Glomerular endothelial cell (primary cell): ENCODE measurements at places on chromosomes 5 and 9. TPM values are rescaled to one million over a fixed set of nuclear protein-coding genes. Genes with fewer than 3 reads are reported as not detected.

ZCCHC9 gene
- total RNA-seq: 15.0 and 16.2 TPM in 2 replicates

ANXA2R gene
- 4.1 and 11.2 TPM in 2 replicates for total RNA-seq

SH3GLB2 gene
- 63.7 and 63.8 TPM in 2 replicates for total RNA-seq

SLCO6A1 gene
- not detected in 2 replicates for total RNA-seq

DCTN4 gene
- 40.2 and 47.1 TPM in 2 replicates for total RNA-seq

SPATA31C1 gene
- total RNA-seq: not detected in 2 replicates

TIMD4 gene
- total RNA-seq: not detected in 2 replicates

NMUR2 gene
- total RNA-seq: 0.87 TPM in 1 of 2 replicates, not detected in the other

CLPTM1L gene
- 137 and 173 TPM in 2 replicates for total RNA-seq
